ENCODE measurements at places on chromosomes 5 and 9. TPM values are rescaled to one million over a fixed set of nuclear protein-coding genes. Genes with fewer than 3 reads are reported as not detected.

The TXNDC8 gene
- polyA plus RNA-seq: not detected

The CLK4 gene
- 11.9 TPM for polyA plus RNA-seq

The LRRC70 gene
- polyA plus RNA-seq: 0.24 TPM

The PALM2AKAP2 gene
- polyA plus RNA-seq: not detected

The SRD5A1 gene
- polyA plus RNA-seq: 13.7 TPM

The F12 gene
- 14.3 TPM for polyA plus RNA-seq

- peaks cover 47% of the 10 kb centered on the region for H3K4me1 ChIP-seq
- H3K27ac ChIP-seq: peak overlapping the region; percentile 87
- H3K36me3 ChIP-seq: no peaks in the 10 kb centered on the region
- peak overlapping the region; percentile 8 for H3K4me3 ChIP-seq
- no peaks in the 10 kb centered on the region for H3K27me3 ChIP-seq
Measured at GRCh38 chr5:135456238-135457099, 4.3 kb upstream of the TIFAB start.

- no peaks in the 10 kb centered on the region for H3K4me1 ChIP-seq
- DNase-seq: no peak
- no peak overlapping the region for H3K27ac ChIP-seq
- H3K36me3 ChIP-seq: no peaks in the 10 kb centered on the region
Measured at GRCh38 chr9:1320607-1321195, 270.5 kb downstream of the DMRT2 start.

GRCh38 chr5:35859101-35859661 lies 2.5 kb downstream of the IL7R start:
- no peaks in the 10 kb centered on the region for H3K27me3 ChIP-seq
- H3K36me3 ChIP-seq: no peaks in the 10 kb centered on the region
- H3K4me3 ChIP-seq: no peak overlapping the region
- no peaks in the 10 kb centered on the region for H3K4me1 ChIP-seq
- no peak overlapping the region for H3K27ac ChIP-seq

GRCh38 chr5:38569180-38569579 lies 12.7 kb upstream of the LIFR start:
- no peaks in the 10 kb centered on the region for H3K4me1 ChIP-seq
- H3K4me3 ChIP-seq: no peak overlapping the region
- H3K27me3 ChIP-seq: peaks cover 14% of the 10 kb centered on the region
- no peaks in the 10 kb centered on the region for H3K36me3 ChIP-seq
- DNase-seq: no peak
- H3K27ac ChIP-seq: no peak overlapping the region

DNA sequence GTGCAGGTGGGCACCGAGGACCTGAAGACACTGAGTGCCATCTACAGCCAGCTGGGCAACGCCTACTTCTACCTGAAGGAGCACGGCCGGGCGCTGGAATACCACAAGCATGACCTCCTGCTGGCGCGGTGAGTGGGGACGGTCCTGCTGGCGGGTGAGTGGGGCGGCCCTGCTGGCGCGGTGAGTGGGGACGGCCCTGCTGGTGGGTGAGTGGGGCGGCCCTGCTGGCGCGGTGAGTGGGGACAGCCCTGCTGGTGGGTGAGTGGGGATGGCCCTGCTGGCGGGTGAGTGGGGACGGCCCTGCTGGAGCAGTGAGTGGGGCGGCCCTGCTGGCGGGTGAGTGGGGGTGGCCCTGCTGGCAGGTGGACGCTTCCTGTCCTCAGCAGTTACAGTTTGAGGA lies 7.2 kb downstream of the GPSM1 start:
- DNase-seq: no peak
- no peak overlapping the region for H3K4me3 ChIP-seq
- H3K4me1 ChIP-seq: no peaks in the 10 kb centered on the region
- no peaks in the 10 kb centered on the region for H3K27me3 ChIP-seq
- H3K27ac ChIP-seq: no peak overlapping the region
- peaks cover 17% of the 10 kb centered on the region for H3K36me3 ChIP-seq

- H3K4me3 ChIP-seq: no peak overlapping the region
- H3K27me3 ChIP-seq: no peaks in the 10 kb centered on the region
- no peak for DNase-seq
- H3K27ac ChIP-seq: no peak overlapping the region
- H3K4me1 ChIP-seq: peaks cover 4% of the 10 kb centered on the region
Measured at GRCh38 chr5:54528633-54529209, 11.2 kb downstream of the SNX18 start.

DNA sequence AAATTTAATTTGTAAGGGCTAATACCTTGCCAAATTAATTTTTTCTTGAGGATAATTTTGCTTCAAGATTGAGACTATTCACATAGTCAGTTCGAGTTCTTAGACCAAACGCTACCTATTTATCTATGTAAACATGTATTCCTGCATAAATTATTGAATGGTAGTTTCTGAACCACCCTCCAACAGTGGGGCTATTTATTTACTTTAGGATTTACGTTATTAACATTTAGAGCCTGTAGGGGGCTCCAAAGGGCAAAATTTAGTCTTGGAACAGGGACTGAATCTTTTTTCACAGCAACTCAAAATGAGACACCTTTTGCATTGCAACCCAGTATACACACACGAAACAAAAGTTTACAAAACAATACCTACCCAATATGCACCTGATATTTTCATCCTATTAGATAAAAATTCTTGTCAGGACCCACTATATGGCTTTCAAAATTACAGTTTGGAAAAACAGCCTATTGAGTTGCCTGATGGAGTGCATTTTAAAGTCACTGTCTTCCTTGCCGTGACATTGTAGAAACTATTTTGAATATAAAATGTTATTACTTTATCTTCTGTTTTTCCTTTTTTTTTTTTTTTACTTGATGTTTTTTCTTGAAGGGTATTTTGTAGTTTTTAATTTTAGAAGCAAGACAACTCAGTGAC lies 47.1 kb upstream of the POU4F3 start:
- H3K4me1 ChIP-seq: 0 out of 3 replicates have a peak, but pooled peaks cover 5% of the 10 kb centered on the region
- peaks cover 18% of the 10 kb centered on the region for H3K36me3 ChIP-seq
- no peak overlapping the region for H3K27ac ChIP-seq
- DNase-seq: peak; percentile 72
- no peak overlapping the region for H3K4me3 ChIP-seq
- H3K27me3 ChIP-seq: no peaks in the 10 kb centered on the region

- no peak overlapping the region for H3K27ac ChIP-seq
- no peak for DNase-seq
- H3K27me3 ChIP-seq: no peaks in the 10 kb centered on the region
- H3K4me1 ChIP-seq: no peaks in the 10 kb centered on the region
Measured at GRCh38 chr9:16868701-16869100, 1.8 kb downstream of the BNC2 start.

DNA sequence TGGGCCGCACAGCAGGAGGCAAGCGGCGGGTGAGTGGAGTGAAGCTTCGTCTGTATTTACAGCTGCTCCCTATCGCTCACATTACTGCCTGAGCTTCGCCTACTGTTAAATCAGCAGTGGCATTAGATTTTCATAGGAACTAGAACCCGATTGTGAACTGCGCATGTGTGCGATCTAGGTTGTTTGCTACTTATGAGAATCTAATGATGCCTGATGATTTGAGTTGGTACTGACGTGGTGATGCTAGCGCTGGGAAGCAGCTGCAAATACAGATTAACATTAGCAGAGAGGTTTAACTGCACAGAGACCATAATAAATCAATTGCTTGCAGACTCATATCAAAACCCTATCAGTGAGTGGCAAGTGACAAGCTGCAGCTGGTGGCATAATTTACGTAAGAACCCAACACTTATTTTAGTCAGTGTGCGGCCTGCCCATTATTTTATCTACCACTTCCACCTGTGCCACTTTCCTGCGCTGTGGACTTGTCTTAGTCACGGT lies 133.4 kb upstream of the CDH9 start:
- no peak overlapping the region for H3K27ac ChIP-seq
- H3K27me3 ChIP-seq: no peaks in the 10 kb centered on the region
- H3K36me3 ChIP-seq: no peaks in the 10 kb centered on the region
- no peak overlapping the region for H3K4me3 ChIP-seq

DNA sequence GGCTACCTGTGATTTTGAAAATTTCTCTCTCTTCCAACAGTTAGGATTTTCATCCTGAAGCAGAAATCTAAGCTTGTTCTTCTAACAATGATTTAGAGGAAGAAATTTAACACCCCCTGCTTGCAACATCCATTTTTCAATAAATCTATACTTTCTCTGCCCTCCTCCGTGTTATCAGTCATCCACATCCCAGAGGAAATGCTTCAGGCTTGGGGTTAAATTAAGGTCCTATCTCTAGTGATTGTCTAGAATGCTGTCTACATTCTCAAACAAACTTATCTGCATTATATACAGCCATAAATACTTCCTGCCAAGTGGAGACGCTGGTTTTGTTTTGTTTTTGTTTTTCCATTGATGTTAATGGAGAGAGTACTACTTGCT lies 371.0 kb downstream of the CSNK1G3 start:
- no peak for DNase-seq
- H3K27me3 ChIP-seq: no peaks in the 10 kb centered on the region
- no peak overlapping the region for H3K27ac ChIP-seq
- H3K4me1 ChIP-seq: no peaks in the 10 kb centered on the region

DNA sequence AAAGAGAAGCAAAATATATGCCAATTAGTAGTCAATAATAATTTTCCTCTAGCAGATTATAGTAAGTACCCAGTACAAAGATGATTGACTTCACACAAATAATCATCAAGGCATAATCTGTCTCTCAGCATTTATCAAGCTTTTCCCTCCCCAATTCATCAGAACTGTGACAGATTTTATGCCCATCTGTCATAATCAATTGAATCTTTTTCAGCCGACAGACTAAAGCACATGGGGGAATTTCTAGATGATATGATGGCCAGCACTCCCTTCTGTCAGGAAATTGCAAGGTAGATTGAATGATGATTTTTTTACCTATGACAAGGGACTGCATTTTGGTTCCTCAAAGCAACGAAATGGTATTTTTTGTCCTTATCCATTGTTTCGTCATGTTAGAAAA lies 227.1 kb upstream of the CYLC2 start:
- H3K4me1 ChIP-seq: no peaks in the 10 kb centered on the region
- H3K36me3 ChIP-seq: no peaks in the 10 kb centered on the region
- no peaks in the 10 kb centered on the region for H3K27me3 ChIP-seq
- DNase-seq: no peak
- no peak overlapping the region for H3K27ac ChIP-seq

GRCh38 chr5:67193439-67193807 lies 3.2 kb downstream of the CD180 start:
- H3K36me3 ChIP-seq: no peaks in the 10 kb centered on the region
- no peak overlapping the region for H3K4me3 ChIP-seq
- DNase-seq: no peak
- H3K27me3 ChIP-seq: peaks cover 6% of the 10 kb centered on the region
- H3K27ac ChIP-seq: no peak overlapping the region

DNA sequence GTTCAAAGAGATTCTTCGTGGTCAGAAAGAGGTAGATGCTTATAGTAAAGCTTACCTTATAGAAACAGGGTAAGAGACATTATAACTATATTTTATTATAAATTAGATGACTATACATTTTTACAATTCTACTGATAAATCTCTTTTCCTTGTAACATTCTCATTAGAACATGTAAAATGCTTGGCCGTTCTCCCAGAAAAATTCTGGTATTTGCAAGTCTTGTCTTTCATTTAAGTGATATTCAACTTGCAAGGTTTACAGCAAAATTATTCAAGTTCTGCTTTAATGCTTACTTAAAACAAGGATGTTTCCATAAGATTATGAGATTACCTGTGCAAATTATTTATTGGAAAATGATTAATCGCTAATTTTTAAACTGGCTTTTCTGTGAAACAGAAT lies 41.3 kb upstream of the CDH18 start:
- no peaks in the 10 kb centered on the region for H3K4me1 ChIP-seq
- no peak for DNase-seq
- no peaks in the 10 kb centered on the region for H3K27me3 ChIP-seq
- H3K36me3 ChIP-seq: no peaks in the 10 kb centered on the region
- no peak overlapping the region for H3K27ac ChIP-seq

DNA sequence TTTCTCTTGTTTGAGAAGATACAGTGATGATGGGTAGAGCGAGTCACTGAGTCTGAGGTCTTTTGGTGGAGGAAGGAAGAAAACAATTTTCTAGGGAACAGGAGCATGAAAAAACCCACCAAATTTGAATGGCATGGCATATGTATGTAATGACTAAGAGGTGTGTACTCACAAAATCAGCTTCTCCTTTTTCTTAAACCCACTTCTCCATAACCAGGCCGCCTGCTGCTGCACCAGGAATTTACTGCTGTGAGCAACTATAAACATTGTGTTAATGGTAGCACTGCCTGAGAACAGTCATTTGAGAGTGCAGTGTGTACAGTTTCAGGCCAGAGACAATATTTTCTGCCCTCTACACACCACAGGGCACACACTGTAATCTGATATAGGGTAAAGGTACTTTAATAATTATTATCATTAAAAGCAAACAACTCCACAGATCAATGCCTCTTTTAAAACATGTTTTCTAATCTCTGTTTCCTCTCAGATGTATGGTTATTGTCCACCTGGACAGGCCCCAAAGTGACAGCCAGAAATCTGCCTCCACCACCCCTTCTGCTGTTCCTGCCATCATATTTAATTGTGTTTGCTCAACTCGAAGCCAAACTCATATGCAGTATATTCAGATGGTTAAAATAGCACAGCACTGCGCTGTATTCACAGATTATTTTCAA lies 241.6 kb downstream of the KIAA0825 start:
- no peaks in the 10 kb centered on the region for H3K36me3 ChIP-seq
- H3K27me3 ChIP-seq: no peaks in the 10 kb centered on the region
- H3K4me1 ChIP-seq: no peaks in the 10 kb centered on the region
- no peak overlapping the region for H3K27ac ChIP-seq
- no peak overlapping the region for H3K4me3 ChIP-seq
